CD4-positive, alpha-beta T cell treated with Interleukin-21 for 1 hour (primary cell): ENCODE measurements at places on chromosomes 3 and 15.

- DNase-seq = no peak
Observed at GRCh38 chr3:172918165-172918564, 167.6 kb downstream of the ECT2 start.

DNA sequence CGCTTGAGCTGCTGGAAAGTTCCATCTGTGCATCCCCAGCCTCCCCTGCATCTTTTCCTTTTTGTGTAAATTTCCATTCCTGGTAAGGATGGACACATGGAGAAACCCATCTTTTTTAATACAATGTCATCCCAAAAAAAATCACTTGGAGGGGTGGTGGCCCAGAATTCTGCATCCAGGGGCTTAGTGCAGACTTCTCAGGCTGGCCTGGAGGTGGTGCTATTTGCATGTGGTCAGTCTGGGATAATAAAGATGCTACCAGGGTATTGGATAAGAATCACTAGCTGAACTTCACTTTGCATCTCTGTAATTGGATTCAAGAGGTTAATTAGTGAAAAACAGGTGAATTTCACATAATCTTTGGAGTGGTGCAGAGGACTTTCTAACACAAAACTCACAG is 1.8 kb upstream of the ZSCAN2 start:
- peak; percentile 29 for DNase-seq

DNA sequence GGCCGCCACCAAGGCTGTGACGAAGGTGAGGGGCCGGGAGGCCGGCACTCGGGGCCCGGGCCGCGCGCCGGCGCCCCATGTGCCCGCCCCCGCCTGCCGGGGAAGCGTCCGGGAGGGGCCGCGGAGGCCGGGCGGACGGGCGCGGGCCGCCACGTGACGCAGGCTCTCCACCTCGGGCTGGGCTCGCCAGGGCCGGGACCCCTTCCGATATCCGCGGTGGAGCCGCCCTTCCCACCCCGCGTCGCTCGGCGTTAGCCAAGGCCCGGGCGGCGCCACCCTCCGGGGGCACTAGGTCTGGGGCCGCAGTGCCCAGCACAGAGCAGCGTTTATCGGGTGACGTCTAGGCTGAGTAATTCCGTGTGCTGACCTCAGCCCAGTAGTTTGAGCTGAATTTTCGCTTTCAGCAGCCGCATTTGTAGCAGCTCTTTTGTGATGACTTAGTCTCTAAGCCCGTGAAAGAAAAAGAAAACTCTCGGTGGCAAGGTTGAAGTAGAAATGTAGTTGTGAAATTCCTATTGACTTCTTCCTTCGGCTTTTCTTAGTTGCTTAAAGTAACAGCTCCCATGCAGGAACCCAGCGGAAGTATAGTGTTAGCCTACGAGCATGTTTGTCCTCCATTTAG is 885 bp downstream of the CDV3 start:
- DNase-seq = peak; percentile 76

DNA sequence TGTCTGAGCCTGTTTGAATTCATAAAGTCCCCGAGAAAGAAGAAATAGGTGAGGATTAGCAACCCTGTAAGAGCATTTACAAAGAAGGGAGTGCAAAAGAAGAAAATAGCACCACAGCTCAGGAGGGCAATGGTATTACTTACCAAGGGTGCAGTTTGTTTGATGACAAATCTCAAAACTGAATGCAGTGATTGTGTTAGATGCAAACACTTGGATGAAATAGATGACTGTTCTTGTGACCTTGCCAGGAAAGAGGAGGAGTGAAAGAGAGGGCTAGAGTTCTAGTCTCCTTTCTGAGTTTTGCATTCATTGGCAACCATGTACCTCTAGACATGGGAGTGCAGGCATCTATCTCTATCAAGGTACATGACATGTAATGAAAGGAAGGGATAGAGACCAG is 1030.8 kb upstream of the CFAP20DC start:
- no peak for DNase-seq

DNA sequence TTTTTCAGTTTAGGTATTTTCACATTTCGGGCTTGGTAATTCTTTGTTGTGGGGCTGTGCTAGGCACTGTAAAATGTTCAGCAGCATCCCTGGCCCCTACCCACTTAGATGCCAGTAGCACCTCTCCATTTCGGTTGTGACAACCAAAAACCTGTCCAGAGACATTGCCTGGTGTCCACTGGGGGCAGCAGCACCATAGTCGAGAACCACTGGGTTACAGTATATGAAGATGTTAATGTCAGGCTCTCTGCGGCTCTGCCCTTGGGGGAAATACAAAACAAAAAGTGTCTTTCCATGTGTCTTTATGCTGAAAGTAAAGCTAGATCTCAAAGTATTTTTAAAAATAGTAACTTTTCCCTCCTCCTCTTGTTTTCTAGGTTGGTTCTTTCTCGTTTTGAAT is 177.2 kb downstream of the ITPR1 start:
- no peak for DNase-seq

DNA sequence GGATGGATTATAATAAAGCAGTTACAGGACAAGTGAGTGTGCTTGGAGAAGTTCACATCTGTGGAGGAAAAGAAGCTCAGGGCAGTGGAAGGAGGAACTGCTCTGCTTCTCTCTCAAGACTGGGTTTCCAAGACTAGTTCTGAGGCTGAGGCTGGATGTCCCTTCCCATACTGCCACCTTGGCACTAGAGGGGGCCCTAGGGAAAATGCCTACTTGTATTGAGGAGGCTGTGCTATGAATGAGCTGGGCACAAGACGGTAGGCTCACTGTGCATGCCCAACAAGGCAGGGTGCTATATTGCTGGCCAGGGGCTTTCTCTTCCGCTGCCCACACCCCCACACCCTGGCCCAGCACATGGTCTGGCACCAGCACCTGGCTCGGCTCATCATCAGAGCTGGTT is 65.2 kb downstream of the SLCO2A1 start:
- no peak for DNase-seq

DNA sequence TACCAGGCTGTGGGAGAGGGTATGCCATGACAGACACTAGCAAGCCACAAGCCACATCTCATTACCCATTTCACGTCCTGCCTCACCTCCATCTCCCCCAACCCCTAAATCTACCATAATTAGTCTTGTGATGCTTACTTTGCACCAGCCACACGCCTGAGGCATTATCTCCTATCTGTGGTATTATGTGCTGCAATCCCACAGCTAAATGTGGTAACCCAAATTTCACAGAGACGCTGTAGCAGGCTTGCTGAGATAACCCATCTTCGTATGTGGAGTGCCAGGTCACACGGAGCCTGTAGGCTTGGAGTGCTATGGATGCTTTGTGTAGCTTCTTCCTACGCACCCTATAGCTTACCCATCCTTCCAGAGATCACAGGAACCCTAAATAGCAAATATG is 256.7 kb upstream of the KCNH8 start:
- DNase-seq = no peak

DNA sequence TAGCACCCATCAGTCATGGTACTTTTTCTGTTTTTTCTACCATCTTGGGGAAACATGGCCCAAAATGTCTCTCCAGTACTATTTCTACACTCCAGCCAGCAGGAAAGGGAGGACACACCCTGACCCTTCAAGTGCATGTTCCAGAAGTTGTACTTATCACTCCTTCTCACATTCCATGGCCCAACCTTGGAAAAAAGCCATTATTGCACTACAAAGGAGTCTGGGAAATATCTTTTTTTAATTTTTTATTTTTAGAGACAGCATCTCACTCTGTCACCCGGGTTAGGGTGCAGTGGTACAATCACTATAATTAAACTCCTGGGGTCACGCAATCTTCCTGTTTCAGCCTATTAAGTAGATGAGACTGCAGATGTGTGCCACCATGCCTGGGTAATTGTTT is 100.0 kb upstream of the PPP2R3A start:
- DNase-seq = no peak

GRCh38 chr15:35974052-35974451 is 428.1 kb upstream of the DPH6 start:
- no peak for DNase-seq

DNA sequence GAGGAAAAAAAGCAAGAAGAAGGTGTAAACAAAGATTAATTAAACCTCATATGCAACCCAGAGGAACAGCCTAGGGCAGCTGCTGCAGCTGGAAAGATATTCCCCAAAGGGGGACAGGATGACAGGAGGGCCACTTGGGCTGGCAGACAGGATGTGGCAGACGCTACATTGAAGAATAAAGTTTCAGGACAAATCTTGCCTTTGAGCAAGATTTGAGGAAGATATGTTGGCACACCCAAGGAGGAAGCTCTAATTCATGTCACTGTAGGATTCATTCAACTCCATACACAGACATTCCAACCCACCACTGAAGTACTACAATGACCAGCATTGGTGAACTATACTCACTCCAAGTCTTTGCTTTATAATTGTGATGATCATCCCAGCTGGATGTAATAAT is 504.0 kb downstream of the SHQ1 start:
- DNase-seq = no peak

DNA sequence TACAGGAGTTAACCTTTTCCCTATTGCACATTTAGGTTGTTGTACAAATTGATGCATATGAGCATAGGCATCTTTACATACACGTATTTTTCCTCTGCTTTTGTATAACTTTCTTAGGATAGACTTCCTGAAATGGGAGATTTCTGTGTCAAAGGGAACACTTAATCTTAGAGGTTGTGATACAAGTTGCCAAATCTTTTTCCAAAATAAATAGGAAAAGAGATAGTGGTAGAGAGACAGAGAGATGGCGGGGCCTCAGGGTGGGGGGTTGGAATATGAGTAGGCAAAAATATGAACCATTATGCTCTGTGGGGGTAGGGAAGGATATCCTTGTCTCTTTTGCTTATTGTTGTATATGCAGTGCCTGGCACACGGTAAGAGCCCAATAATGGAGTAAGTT is 70.7 kb upstream of the UBE2E1 start:
- DNase-seq = no peak

GRCh38 chr3:50587806-50588758 is 18.8 kb downstream of the HEMK1 start:
- peak; percentile 71 for DNase-seq

DNA sequence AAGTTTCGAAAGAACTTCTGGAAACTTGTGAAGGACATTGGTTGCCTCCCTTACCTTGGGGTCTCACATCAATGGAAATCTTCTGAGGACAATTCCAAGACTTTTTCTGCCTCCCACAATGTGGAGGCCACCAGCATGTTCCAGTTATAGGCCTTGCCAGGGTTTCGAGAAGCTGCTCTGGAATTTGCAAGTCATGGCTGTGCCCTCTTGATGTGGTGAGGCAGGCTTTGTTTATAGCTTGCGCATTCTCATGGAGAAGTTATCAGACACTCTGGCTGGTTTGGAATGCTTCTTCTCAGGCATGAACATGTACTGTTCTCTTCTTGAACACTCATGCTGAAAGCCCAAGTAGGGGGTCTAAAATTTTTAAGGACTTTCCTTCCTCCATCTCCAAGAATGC is 4.1 kb downstream of the CXCR6 start:
- DNase-seq = no peak

GRCh38 chr3:173862701-173863100 is 465.2 kb downstream of the NLGN1 start:
- DNase-seq = no peak
